ENCODE measurements at places on chromosomes 16 and 17.
A peak's percentile ranks its signal among the peaks of the same experiment; 100 is the strongest.

DNA sequence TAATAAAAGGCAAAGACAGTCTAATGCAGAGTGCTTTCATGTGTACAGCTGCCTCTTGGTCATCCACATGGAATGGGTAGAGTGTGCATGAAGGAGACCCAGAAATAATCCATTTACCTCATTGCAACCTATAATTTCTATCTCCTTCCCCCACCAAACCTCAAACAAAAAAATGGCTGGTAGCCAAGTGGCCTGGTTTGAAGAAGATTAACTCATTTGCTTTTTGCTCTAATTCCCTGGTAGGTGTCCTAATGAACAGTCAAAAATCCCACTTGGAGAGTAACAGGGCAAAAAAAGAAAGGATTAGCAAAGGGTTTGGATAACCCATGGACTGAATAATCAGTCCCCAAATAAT, 13.0 kb upstream of the LYRM9 start:
- DNase-seq: no peak

GRCh38 chr17:55758171-55758570, 7.3 kb downstream of the PCTP start:
- no peak for DNase-seq

GRCh38 chr16:16116841-16117240, 106.5 kb downstream of the ABCC6 start:
- DNase-seq: no peak

GRCh38 chr17:77287432-77288068, 146.8 kb downstream of the SEC14L1 start:
- DNase-seq: no peak

GRCh38 chr16:72111657-72112451, 18.2 kb downstream of the DHX38 start:
- no peak for DNase-seq

- no peak for DNase-seq
Measured at GRCh38 chr16:4625560-4626159, 1.0 kb downstream of the MGRN1 start.

GRCh38 chr17:58277107-58277801, 3.5 kb downstream of the MPO start:
- no peak for DNase-seq

DNA sequence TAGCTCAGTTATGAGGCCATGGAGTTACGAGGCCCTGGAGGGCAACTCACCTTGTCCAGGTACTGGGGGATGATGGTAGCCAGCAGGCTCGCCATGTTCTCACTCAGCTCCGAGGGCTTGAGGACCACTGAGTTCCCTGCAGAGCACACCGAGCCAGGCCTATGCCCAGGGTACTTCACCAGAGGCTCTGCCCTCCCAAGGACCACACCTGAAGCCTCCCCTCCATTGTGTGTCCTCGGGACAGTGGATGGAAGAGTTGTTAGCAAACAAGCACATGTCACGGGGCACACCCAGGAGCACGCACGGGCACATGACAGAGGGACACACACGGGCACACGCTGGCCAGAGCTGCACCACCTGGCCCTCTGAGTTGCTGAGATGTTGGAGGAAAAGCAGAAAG, 5.6 kb downstream of the ALDH3A1 start:
- no peak for DNase-seq

- no peak for DNase-seq
Measured at GRCh38 chr16:67146523-67147357, 4.1 kb downstream of the B3GNT9 start.

- DNase-seq: no peak
Measured at GRCh38 chr16:12545297-12545610, 258.4 kb downstream of the CPPED1 start.

DNA sequence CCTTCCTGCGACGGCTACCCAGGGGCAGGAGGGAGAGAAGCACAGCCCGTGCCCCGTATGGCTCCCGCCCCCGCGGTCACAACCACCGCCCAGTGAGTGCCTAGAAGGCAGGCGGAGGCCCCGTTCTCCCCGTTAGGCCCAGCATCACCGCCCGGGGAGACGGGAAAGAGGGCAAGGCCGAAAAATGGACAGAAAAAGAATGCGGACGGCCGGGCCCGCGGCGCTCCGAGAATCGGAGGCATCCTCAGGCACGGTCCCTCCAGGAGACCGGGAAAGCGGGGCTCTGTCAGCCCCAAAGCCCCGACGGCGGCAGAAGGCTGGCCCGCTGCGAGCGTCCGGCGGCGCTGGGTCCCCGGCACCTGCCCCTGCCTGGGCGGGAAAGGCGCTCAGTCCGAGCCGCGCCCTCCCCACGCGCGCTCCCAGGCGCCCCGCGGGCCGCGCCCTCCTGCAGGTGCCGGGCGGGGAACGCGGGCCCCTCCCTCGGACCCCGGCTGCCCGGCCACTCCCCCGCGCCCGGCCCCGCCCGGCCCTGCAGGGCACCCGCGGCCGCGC, 407 bp downstream of the MCRIP1 start:
- DNase-seq: peak; percentile 23

GRCh38 chr16:57403965-57404817, at the start of gene CCL17:
CCL17 (plus strand) TSS chr16:57404767; CDS start chr16:57413933, 9,166 bp downstream.
- DNase-seq: no peak

DNA sequence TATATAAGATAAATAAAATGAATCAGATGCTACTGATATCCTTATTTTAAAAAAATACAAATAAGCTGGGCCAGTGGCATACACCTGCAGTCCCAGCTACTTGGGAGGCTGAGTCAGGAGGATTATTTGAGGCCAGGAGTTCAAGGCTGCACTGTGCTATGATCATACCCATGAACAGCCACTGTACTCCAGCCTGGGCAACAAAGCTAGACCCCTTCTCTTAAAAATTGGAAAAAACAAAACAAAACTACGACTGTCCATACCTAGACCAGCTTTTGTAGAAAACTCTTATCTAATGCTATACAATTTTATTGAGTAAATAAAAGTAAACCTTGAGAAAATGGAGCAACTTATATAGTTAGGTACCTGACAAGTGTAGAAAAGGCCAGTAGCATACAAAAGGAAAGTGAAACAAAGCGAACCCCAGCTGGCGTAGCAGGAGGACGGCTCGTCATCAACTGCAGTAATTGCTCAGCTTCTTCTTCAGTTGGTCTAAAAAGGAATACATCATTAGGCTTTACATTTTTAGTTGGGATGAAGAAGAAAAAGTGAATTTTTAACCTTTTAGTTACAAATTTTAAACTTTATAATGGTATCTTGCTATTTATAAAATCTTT, 23.6 kb downstream of the INTS2 start:
- no peak for DNase-seq

- no peak for DNase-seq
Measured at GRCh38 chr16:68384288-68385161, 63.8 kb downstream of the SMPD3 start.

DNA sequence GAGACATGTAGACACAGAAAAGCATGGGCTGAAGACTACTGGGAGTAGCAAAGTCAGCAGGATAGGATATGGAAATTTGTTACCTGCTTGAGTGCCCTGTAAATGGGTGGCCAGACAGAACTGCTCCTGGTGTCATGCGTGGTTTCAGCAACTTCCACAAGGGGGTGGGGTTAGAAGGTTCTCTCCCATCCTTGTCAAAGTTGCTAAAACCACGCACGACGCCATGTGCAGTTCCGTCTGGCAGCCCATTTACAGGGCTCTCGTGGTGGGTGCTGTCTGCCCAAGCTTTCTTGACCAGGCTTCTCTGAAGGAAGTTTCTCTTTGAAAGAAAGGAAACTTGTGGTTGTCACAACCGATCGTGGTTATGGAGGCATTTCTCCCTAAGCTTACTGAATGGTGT, 6.9 kb upstream of the DBNDD1 start:
- DNase-seq: no peak

All from activated CD4-positive, alpha-beta T cell treated with anti-CD3 and anti-CD28 coated beads, Interleukin-2, amount 50 U/mL, for 24 hours (primary cell).